ENCODE measurements at places on chromosomes 16 and 17.

GRCh38 chr16:77169650-77170236, 21.2 kb upstream of the MON1B start:
- DNase-seq: no peak

GRCh38 chr17:76502341-76503211, 1.4 kb upstream of the RHBDF2 start:
- no peak for DNase-seq

GRCh38 chr16:67063008-67063407, 34.1 kb downstream of the CBFB start:
- no peak for DNase-seq

DNA sequence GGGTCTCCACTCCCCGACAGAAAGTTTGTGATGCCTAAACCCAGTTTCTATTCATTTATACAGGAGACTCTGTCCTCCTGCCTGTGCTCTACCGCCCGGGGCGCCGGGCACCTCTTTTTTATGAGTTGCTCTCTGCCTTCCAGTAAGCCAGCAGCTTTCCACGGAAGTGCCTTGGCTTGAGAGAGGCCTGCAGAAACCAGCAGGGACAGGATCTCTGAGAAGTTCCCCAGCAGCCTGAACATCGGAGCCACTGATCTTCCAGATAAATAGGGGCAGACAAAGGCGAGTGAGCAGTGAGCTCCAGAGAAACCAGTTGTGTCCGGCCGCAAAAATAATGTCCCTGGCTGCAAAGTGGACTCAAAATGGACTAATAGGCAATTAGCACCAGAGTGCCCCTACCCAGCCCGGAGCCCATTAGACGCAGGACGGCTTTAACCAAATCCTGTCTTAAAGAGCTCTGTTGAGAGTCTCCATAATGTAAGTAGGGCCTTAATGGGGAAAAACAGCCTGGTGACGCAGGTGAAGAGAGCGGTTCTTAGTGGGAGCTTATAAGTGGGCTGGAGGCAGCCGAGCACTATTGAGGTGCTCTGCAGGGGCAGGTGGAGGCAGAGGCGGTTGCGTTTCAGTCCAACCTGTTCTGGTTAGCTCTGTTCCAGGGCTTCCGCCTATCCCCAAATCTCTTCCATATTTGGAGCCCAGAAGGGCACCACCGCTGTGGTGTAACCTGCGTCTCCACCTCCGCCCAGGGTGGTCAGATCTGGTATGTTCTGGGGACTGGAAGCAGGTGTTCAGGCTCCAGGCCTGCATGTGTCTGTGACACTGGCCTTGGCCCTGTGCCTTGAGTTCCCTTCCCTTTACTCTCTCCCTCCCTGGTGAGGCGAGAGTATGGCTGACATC, 74.1 kb downstream of the NT5M start:
- no peak for DNase-seq

- no peak for DNase-seq
These were observed 826.9 kb upstream of the CDH8 start for GRCh38 chr16:62863139-62863538.

DNA sequence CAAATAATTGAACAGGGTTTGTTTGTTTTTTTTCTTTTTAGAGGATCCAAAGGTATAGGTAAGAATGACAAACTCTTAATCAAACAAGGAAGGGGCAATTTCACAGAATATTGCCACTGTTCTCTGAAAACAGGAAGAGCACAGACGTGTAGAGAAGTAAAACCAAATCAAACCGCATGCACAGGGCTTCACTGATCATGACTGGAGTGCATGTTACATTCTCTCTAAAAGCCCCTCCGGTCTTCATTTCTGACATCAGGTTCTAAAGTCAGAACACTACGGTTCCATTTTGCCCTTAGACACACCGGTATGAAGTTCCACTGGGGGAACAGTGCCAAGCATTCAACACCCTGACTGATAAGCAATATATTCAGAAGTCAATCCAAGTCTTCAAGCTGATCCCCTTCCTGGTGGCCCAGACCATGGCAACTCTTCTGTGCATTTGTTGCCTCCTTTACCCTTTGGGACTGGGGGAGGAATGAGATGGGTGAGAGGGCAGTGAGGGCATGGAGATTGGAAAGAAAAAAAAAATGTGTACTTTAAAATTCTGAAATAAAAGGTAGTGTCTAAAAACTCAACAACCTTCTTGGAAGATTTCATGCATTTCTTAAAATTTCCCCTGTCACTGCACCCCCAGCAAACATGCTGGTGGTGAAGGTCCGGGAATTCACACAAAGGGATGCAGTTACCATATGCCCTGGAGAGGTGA, 1.4 kb downstream of the MMD start:
- DNase-seq: peak; percentile 25

DNA sequence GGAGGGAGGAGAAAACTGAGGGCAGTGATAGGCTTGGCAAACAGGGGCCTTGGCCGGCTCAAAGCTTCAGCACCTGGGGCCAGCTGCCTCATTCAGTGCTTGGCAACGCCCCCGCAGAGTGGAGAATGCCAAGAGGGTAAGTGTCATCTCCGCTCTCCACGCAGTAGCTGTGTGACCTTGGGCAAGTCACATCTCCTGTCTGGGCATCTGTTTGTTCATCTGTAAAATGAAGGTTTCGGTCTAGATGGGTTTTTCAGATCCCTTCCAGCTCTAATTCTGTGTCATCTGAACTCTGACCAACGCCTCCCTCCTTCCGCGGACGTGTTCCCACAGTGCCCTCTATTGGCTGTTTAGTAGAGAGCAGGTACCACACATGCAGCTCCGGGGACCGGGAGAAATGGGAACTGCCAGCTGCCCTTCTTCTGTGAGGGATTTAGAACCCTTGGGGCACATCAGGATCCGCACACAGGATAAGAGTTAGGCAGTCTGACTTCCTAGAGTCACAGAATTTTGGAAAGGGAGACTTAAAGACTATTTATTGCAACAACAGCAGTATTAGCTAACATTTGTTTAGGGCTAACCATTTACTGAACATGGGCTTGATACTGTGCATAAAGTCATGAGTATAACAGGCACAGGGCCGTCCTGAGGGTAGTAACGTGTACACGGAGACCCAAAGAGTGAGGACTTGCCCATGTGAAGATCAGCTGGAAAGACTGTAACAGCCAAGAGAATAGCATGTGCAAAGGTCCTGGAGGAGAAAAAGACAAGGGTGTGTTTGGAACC, 26.8 kb downstream of the GP2 start:
- DNase-seq: no peak

- peak; percentile 14 for DNase-seq
These were observed 2.1 kb downstream of the RHBDL3 start for GRCh38 chr17:32267690-32268205.

- DNase-seq: no peak
These were observed 1.3 kb downstream of the RBBP6 start for GRCh38 chr16:24540602-24541210.

DNA sequence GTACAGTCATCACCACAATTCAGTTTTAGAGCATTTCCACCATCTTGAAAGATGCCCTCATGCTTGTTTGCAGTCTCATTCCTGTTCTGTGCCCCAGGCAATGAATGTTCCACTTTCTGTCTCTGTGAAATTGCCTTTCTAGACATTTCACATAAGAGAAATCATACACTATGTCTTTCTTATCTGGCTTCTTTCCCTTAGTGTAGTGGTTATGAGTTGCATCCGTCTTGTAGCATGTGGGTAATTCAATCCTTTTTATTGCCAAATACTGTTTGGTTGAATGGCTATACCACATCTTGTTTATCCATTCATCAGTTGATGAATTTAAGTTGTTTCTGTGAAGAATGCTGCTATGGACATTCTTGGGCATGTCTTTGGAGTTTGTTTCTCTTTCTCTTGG, 132.5 kb upstream of the PLCG2 start:
- no peak for DNase-seq

DNA sequence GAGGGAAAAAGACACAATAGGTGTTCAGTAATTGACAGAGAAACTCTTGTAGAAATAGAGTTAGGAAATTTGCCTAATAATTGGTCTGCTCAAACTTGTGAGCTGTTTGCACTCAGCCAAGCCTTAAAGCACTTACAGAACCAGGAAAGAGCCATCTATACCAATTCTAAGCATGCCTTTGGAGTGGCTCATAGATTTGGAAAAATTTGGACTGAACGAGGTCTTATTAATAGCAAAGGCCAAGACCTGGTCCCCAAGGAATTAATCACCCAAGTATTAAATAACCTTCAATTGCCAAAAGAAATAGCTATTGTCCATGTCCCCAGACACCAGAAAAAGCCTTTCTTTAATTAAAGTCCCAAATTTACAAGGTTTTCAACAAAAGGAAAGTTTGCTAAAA, 90.3 kb downstream of the EMP2 start:
- no peak for DNase-seq

- no peak for DNase-seq
These were observed 5.5 kb downstream of the CYBC1 start for GRCh38 chr17:82444941-82445521.

DNA sequence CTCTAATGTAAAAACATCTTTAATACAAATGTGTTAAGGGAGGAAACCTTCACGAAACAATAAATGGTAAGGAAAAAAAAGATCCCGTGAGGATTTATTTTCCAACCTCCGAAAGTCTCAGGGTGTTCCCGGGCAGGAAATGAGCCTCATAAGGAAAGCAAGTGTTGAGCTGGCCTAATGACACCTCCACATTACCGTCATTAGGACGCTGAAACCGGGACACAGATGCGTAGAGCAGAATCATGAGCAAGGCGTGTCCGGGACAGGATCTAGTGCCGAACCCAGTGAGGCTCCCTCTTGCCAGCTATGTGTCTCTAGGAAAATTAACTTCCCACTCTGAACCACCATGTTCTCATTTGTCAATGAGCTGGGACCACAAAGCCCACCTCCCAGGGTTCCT, 22.7 kb upstream of the CYTH1 start:
- DNase-seq: no peak

GRCh38 chr17:81858170-81858966, 2.0 kb downstream of the P4HB start:
- no peak for DNase-seq

DNA sequence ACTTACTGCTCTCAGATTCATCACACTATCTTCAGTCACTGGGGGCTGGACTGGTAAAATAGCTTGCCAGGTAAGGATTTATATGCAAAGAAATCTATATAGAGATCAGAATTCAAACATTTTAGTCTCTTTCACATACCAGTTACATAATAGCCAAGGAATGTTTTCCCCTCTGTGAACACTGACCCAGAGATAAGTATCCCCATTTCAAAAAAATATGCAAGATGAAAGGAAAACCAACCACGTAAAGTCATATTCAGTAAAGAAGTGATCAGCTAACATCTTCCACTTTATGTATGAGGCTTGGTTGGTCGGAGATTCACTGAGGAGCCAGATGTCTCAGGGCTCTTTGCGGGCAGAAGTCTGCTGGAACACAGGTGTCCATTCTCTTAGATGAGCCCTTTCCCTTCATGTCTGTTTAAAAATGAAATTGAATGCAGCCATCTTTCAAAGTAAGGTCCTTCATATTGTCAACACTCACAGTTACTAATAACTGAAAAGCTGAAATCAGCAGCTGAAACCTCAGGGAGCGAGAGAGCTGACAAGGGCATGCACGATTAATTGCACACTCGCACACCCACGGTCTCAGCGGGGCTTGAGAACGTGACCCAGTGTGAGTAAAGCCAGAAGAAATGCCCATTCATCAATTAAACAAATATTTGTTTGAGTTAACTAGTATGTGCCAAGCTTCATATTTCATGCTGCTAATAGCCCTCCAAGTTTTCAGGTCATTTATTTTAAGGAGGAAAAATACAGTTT, 161.2 kb downstream of the MRTFB start:
- no peak for DNase-seq

DNA sequence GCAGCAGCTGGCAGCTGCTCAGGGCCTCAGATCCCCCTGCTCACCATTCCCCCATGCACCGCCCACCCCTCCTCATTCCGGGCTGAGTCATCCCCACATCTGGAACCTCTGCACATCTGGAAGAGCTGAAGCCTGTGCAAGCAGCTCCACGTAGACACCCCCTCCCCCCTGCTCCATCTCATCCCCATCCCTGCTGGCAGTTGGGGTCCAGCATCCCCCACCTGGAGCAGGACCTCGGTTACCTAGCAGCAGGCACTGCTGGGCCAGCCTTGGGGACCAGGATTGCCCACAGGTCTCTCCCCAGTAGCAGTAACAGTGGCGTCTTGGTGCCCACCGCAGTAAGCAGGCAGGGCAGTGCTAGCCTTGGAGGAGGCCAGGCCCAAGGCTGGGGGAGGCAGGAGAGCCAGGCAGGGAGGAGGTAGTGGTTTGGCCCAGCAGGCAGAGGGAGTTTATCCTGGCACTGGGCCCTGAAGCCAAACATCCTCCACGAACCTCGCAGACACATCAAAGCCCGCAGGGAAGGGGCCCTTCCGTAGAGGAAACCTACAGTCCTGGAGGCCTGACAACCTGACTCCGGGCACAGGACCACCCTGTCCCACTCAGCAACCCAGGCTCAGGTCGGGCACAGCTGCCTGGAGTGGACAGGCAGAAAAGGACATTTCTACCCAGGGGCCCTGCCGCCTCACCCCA, 7.7 kb upstream of the TMEM92 start:
- DNase-seq: no peak

GRCh38 chr17:235831-236640, 54.6 kb upstream of the DOC2B start:
- DNase-seq: no peak

GRCh38 chr16:15604460-15605440, 38.2 kb downstream of the MARF1 start:
- DNase-seq: no peak

GRCh38 chr16:9798952-9799580, 383.2 kb downstream of the GRIN2A start:
- DNase-seq: no peak

DNA sequence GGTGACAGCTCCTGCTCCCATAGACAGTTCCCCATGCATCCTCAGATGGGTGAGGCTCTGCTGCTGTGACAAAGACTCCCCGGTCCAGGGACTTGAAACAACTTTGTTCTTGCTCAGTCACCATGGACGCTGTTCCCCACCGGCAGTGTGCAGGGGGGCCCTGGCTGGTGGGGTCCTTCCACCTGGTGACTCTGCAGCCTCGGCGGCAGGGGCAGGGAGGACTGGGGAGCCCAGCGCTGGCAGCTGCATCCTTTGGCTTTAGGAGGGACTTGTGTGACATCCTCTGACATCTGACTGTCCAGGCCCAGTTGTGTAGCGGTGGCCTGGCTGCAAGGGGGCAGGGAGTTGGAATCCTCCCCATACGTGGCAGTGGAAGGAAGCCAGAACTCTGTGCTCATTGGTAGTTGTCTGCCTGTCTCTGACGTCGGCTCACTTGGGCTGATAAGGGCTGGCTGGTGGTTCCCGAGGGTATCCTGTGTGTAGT, 107.3 kb downstream of the CMIP start:
- no peak for DNase-seq

GRCh38 chr16:2152695-2153506, 2.7 kb upstream of the TRAF7 start:
- peak; percentile 37 for DNase-seq

DNA sequence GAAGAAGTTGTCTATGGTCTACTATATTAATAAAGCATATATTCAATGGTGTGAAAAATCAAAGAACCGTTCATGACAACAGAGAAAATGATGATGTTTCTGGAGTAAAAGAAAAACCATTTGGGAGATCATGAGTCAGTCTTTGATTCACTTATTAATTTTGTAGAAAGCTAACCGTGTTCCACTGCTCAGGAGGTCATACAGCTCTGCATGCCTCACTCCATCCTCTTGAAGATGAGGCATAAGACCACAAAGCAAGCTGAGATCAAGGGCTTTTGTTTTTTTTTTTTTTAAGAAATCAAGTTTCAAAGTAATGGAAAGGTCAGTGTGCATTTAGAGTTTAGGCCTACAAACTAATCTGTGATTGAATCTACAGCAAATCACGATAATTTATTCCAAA, 206.4 kb downstream of the CEP112 start:
- DNase-seq: no peak

- DNase-seq: no peak
These were observed 72.9 kb downstream of the TNRC6C start for GRCh38 chr17:78031435-78031834.
